ENCODE measurements at places on chromosomes 12 and 14.

GRCh38 chr12:12228402-12228801 is 38.4 kb downstream of the LRP6 start:
- no peak for DNase-seq

DNA sequence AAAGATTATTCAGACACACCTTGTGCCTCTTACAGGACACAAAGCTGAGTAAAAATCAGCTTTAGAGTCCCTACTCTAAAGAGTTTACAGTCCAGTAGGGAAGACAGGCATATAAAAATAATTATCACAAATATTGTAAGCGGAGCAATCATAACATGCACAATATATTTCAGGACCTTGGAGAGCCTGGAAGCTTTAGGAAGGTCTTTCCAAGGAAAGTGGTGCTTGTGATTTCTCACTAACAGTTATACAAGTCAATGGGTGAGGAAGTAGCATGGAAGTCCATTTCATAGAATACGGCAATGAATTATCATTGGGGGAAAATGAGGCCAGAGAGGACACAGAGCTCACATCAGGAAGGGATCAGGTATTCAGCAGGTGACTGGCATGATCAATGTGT is 268.3 kb downstream of the C12orf50 start:
- no peak for DNase-seq

GRCh38 chr12:30533558-30534265 is 162.0 kb downstream of the IPO8 start:
- DNase-seq = no peak

DNA sequence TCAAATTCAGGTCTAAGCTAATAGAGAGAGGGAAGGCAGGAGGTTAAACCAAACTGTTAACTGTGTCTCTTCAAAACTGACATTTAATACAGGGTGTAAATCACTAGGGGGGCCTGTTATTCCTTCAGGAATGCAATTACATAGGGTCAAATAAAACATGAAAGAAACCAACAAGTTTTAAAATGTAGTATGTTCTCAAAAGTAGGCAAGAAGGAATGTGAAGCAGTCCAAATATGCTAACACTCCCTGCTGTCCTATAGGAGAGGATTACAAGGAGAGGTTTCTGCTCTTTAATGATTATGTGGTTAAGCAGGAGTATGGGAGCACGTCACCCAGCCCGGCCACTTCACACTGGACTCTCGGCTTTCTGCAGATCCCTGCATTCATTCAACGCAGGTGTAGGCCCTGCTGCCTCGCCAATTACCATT is 42.5 kb upstream of the BMP4 start:
- DNase-seq = no peak

DNA sequence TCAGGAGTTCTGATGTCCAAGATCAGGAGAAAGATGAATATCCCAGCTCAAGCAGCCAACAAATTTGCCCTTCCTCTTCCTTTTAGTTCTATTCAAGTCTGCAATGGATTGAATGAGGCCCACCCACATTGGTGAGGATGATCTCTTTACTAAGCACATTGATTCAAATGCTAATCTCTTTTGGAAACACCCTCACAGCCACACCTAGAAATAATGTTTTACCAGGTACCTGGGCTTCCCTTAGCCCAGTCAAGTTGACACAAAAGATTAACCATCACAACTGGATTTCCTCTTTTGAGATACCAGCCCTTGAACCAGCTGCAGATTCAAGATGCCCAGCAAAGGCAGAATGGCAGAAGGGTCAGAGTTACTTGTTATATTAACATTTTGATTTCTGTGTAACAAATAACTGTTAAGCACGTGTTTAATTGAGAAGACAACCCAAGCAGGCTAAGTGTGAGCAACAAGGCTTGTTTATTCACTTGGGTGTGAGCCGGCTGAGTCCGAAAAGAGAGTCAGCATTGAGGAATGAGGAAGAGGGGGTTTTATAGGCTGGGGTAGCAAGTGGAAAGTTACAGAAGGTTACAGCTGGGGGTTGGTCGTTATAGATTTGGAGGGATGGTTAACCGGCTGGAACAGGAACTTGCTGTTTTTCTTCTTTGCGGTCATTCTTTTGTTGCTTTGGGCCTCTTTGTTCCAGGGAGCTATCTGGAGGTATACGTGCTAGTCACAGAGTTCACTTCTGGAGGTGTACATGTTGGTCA is 180.3 kb downstream of the EMP1 start:
- no peak for DNase-seq

GRCh38 chr12:49645146-49646039 is 22.0 kb downstream of the PRPF40B start:
- no peak for DNase-seq

DNA sequence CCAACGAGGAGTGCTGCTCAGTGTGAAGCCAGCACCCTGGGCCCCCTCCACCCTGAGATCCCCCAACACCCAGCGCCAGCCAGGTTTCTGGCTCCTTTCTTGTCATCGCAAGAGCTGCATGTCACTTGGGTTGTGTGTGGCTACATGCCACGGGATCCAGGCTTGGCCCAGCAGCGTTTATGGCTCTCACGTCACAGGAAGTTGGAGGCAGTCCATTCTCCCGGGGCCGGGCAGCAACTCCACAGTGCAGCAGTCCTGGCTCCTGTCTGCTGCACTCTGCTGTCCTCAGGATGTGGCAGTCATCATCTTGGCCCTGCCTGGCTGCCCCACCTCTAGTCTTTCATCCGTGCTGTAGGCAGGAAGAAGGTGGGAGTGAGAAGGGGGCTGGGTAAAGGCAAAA is 78.3 kb downstream of the AACS start:
- no peak for DNase-seq

GRCh38 chr12:13091832-13092231 is 11.6 kb downstream of the GSG1 start:
- no peak for DNase-seq

DNA sequence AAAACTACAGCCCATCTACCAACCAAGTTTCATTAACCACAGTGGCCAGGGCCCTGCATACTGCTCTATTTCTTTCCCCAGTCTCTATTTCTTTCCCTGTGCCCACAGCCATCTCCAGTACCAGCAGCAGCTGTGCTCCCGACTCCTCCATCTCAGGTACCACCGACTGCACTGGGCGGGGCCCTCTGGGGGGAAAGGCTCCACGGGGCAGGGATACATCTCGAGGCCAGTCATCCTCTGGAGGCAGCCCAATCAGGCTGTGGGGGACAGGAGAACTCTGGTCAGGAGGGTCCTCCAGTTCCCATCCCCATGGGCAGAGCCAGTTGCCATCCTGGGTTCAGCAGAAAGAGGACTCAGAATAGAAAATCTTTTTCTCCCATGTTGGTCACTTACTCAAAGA is 3.0 kb downstream of the CDK4 start:
- DNase-seq = no peak

DNA sequence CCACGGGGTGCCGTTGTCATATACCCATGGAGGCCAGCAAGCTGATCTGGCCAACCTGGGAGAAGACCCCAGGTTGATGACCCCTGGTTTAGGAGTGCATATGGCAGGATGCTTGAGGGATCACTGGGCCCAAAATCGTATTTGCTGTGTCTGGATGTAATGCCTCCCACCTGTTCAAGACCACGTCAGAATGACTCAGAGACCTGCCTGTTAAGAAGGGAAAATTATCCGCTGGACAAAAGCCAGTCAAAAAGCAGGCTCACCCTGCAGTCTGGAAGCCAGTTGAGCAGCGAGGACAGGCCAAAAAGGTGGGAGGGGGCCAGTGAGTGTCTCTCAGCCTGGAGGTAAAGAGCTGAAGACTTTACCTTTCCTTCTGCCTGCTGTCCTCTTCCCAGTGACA is 449.2 kb downstream of the DPF3 start:
- DNase-seq = no peak

DNA sequence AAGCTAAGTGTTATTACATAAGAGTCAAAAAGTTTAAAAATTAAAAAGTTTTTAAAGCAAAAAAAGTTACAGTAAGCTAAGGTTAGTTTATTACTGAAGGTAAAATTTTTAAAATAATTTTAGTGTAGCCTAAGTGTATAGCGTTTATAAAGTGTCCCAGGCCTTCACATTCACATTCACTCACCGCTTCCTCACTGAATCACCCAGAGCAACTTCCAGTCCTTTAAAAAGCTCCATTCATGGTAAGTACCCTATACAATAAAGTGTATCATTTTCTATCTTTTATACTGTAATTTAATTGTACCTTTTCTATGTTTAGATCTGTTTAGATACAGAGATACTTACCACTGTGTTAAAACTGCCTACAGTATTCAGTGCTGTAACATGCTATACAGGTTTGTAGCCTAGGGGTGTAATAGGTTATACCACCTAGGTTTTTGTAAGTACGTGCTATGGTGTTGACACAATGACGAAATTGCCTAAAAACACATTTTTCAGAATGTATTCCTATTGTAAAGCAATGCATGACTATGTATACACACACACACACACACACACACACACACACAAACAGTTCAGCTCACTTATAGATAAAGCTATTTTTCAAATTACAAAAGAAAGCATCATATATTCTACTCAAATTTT is 3.7 kb downstream of the CLEC14A start:
- no peak for DNase-seq

GRCh38 chr14:22489957-22490950 is 98.8 kb downstream of the DAD1 start:
- DNase-seq = no peak

DNA sequence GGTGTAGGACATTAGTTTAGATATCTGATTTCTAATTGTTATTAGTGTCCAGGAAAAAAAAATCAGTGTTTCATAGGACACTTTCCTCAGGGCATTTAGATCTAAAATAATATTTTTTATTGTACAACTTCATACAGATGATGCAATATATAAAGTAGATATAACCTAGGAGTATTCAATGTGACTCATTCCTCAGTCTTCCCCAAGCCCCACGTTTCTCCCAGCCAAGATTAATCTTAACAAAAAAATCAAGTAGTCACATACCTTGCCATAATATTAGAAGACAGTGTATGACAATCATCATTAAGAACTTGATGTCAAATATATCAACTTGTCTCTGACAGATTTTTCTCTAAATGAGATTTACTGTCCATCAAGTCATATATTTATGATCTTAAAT is 37.1 kb downstream of the PPFIA2 start:
- DNase-seq = no peak

GRCh38 chr12:58502226-58502625 is 418.1 kb downstream of the LRIG3 start:
- DNase-seq = no peak

- DNase-seq = no peak
These were observed 81.4 kb downstream of the KIF26A start for GRCh38 chr14:104219731-104220214.

- DNase-seq = no peak
These were observed 3.2 kb downstream of the KRT85 start for GRCh38 chr12:52364061-52364460.

Measured in CMK (cell line).